CD4-positive, alpha-beta memory T cell (primary cell): ENCODE measurements at places on chromosomes 7 and 10. TPM values are rescaled to one million over a fixed set of nuclear protein-coding genes. Genes with fewer than 3 reads are reported as not detected.

Gene MMD2
- total RNA-seq, result not detected

Gene PRRT4
- 0.52 TPM for total RNA-seq

Gene INA
- total RNA-seq, result not detected

Gene OGDH
- 126 TPM for total RNA-seq

- DNase-seq, result no peak
- H3K36me3 ChIP-seq, result no peaks in the 10 kb centered on the region
- no peak overlapping the region for H3K27ac ChIP-seq
Observed at GRCh38 chr7:78280276-78280675, 481.7 kb downstream of the PHTF2 start.

GRCh38 chr7:132943645-132944044, 138.2 kb downstream of the CHCHD3 start:
- no peaks in the 10 kb centered on the region for H3K27me3 ChIP-seq
- no peak overlapping the region for H3K27ac ChIP-seq
- H3K4me1 ChIP-seq, result no peaks in the 10 kb centered on the region
- H3K4me3 ChIP-seq, result no peak overlapping the region
- DNase-seq, result no peak

GRCh38 chr7:11616466-11616865, 215.5 kb downstream of the THSD7A start:
- no peak overlapping the region for H3K4me3 ChIP-seq
- no peaks in the 10 kb centered on the region for H3K4me1 ChIP-seq
- DNase-seq, result no peak
- H3K27ac ChIP-seq, result no peak overlapping the region

- H3K4me1 ChIP-seq, result no peaks in the 10 kb centered on the region
- no peaks in the 10 kb centered on the region for H3K27me3 ChIP-seq
- DNase-seq, result no peak
- no peak overlapping the region for H3K27ac ChIP-seq
- H3K4me3 ChIP-seq, result no peak overlapping the region
- H3K36me3 ChIP-seq, result no peaks in the 10 kb centered on the region
Observed at GRCh38 chr10:131703541-131703940, 197.3 kb upstream of the PPP2R2D start.
